ENCODE measurements at places on chromosomes 3 and 15. TPM values are rescaled to one million over a fixed set of nuclear protein-coding genes. Genes with fewer than 3 reads are reported as not detected.

The HIGD2B gene
- total RNA-seq, result not detected

The AMT gene
- total RNA-seq, result 6.7 TPM

The ITIH3 gene
- 0.49 TPM for total RNA-seq

The ZNF639 gene
- total RNA-seq, result 36.9 TPM

The GLDN gene
- total RNA-seq, result 14.4 TPM

The KBTBD13 gene
- total RNA-seq, result 0.30 TPM

The LRTM1 gene
- total RNA-seq, result 7.4 TPM

The LMCD1 gene
- 44.1 TPM for total RNA-seq

The ACOX2 gene
- total RNA-seq, result 15.8 TPM

The BCL2A1 gene
- total RNA-seq, result 8.2 TPM

The GOLGA8S gene
- total RNA-seq, result 0.10 TPM

The CHRFAM7A gene
- 1.4 TPM for total RNA-seq

The CD86 gene
- 6.8 TPM for total RNA-seq

The MAPKAPK3 gene
- total RNA-seq, result 27.8 TPM

The PIGX gene
- total RNA-seq, result 18.9 TPM
